GM23248 (cell line): ENCODE measurements at places on chromosomes 1 and 21.

DNA sequence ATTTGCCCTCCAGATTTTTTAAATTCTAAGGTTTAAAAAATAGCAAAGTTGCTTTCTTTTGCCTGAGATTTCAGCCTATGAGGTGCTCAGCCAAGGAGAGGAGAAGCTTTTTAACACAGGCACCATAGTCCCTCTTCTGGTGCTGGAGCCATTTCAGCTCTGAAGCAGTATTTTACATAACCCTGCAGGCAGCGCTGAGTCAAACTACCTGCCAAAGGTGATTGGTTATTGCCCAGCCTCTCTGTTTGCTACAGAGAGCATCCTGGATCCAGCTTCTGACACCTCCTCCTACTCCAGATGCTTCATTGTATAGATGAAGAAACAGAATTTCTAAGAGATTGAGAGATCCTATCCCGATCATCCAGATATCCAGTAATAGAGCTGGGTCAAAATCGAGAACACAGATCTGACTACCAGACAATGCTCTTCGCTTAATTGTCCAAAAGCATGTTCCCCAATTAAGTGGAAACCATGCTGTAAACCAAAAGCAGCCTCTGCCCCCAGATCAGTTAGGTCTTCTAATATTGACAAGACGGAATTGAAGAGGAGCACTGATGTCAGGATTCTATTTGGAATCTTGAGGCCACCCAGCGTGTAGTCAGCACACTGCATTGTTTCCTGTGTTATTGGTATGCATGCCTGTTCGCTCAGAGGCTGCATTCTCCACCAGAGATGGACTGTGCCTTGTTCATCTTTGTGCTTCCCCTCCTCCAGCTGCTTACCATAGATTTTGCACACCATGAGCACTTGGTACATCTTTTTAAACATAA is 22.1 kb downstream of the RGS8 start:
- no peak for DNase-seq

GRCh38 chr1:151621351-151621750 is 9.5 kb downstream of the SNX27 start:
- DNase-seq: no peak

- DNase-seq: peak; percentile 77
These were observed 1.0 kb downstream of the SLC35D1 start for GRCh38 chr1:67052741-67053534.

GRCh38 chr1:53075761-53076163 is 13.7 kb downstream of the PODN start:
- no peak for DNase-seq

GRCh38 chr1:241589521-241589920 is 50.6 kb downstream of the CHML start:
- DNase-seq: no peak

DNA sequence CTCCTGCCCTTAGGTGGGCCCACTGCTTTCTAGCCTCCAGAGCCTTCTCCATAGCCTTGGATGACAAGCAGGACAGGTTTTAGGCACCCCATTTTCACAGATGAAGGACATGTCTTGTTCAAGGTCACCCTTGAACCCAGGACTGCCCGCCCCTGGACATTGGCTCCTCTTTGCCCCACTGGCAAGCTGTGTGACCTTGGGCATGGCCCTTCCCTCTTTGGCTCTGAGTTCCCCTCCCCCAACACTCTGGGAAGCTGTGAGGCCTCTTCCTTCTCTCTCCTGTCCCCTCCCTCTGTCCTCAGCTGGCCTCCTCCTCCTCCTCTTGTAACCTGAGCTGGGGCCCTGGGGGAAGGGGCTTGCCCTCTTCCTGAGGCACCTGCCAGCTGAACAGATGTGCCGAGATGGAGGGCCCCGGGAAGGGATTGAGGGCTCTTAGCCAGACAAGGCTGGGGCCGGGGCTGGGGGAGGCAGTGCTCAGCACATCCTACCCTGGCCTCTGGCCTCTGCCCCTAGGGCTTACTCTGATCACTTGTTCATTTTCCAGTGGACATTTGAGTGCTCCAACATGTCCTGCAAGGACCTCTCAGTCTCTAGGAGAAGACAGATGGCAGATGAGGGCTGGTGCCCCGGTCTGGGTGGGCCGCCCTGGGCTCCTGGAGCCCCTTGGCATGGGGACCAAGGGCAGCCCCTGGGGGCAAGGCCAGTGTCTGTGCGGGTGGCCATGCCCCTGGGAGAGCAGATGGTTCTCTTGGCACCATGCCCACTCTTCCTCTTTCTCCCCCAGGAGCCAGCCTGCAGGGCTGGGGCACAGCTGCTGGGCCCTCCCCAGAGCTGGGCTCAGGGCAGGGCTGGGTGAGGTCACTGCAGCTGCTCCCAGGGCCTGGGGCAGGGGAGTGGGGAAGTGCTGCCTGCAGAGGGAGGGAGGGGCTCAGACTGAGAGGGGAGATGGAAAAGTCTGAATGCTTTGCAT is 10.7 kb downstream of the FOXO6 start:
- no peak for DNase-seq

DNA sequence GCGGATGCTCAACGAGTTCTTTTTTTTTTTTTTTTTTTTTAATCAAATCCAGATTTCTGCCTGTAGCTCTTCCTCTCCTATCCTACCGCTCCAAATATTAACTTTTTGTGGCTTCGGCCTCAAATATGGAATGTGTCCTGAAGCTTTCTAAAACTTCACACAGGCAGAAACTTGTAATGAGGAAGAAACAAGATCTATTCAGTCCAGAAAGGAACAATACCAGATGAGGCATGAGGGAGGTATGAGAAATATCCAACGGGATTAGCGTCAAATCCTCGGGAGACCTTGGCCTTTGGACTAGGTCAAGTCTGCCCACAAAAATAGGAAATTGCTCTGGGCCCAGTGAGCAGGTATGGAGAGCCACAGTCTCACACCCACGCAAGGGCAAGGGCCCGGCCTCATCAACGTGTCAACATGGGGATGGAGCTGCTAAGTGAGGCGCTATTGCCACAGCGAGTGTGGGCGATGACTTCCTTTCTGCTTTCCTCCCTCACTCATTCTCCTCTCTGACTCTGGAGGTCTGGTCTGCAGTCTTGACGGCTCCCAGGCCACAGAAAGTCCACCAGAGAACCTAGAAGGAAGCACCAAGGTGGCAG is 66.6 kb downstream of the BCAR3 start:
- DNase-seq: peak; percentile 89

GRCh38 chr1:67239738-67240137 is 67.9 kb upstream of the IL12RB2 start:
- DNase-seq: no peak

DNA sequence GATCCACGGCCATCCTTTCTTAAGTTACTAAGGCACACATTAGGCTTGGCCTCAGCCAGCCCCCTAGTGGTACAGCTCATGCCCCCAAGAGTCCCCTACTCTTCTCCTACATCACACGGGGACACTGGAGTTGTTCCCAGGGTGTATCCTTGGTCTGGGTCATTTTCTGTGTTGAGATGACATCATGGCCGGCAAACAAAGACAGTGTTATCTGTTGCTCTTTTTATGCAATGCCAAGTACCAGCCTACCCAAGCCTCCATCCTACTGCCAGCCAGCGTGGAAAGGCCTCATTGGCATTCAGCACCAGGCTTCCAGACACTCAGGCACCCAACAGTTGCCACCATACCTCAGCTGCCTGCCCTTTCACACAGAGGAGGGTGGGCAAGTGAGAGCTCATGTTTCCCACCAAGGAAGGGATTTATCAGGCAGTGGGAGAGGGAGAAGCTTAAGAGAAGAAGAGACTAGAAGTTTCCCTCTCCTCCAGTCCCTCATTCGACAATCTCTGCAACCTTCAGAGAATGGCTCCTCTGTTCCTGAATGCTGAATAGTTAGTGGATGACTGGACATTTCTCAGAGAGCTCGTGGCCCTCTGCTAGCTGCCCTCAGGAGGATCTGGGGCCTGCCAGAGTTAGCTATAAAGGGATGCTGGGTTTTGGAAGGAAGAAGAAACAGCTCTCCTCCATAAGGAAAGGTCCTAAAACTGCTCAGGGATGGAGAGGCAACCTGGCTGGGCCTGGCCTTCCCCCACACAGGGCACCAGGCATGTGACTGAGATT is 17.7 kb downstream of the CBR1 start:
- DNase-seq: peak; percentile 49

DNA sequence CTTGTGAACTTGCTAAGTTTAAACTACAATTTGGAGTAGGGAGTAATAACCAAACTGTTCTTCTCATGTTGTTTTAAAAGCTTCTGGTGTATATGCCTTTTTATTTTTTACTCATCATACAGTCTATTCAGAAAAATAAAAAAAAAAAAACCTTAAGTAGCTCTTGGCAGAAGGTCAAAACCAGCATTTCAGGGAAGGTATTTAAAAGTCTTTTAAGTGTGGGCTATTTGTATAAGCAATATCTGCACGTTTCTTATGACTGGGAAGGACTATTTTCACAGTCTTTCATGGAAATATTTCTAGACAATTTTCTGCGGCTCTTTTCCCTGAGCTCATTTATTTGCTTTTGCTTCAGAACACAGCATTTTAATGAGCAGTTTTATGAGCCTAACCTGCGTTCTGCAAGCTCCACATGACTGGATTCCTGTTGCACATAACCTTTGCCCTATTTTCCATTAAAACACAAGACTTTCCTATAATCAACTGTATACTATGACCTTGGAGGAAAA is 60.9 kb upstream of the C1orf105 start:
- DNase-seq: peak; percentile 62

GRCh38 chr21:41929248-41929647 is 24.6 kb downstream of the C2CD2 start:
- DNase-seq: no peak

- DNase-seq: peak; percentile 63
These were observed 20.2 kb downstream of the B3GALT5 start for GRCh38 chr21:39632796-39633442.

GRCh38 chr1:35881850-35882273 is 1.1 kb upstream of the AGO1 start:
- DNase-seq: peak; percentile 24

DNA sequence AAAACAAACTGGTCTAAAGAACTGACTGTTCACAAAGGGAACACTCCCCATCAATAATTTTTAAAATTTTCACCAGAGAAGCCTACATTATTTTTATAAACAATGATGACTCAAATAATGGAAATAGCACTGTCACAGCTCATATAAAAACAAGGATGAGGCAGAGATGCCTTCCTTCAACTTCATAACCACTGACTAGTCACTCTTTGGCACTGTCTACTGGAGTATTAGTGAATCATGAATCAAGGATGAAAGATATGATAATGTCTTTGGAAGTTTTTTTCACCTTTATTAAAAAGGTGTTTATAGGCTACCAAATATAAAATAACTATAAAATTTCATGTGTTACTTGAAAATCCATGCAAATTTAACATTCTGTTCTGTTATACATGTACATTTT is 316.9 kb downstream of the VAV3 start:
- DNase-seq: peak; percentile 95

DNA sequence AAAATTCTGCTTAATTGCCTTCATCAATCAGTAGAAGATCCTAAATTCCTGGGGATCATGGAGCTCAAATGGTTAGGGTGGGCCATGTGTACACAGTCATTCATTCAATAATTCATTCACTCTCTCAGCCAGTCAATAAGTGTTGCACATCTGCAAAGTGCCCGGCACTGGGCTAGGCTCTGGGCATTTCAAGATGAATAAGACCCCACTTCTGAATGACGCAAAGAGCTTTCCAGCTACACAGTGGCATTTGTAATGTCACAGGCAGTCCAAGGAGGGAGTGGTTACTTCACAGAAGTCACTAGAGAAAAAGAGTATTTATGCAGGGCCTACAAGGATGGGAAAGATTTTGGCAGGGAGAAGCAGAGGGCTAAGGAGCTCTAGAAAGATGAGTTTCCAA is 93.2 kb downstream of the KCNJ15 start:
- DNase-seq: no peak

- peak; percentile 85 for DNase-seq
These were observed 37.3 kb downstream of the KCNK2 start for GRCh38 chr1:215119719-215120365.

DNA sequence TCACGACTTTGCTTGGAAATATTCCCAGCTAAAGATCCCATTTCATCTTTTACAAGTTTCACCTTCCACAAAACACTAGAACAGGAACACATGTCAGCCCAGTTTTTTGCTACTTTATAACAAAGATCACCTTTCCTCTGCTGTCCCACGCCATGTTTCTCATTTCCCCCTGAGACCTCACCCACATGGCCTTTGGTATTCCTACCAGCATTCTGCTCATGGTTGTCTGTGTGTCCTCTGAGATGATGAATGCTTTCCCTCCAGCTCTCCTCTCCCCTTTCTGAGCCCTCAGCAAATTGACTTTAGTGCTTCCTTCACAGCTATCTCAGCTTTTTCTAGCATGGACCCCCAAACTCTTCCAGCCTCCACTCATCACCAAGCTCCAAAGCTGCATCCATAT is 32.3 kb upstream of the ABCG1 start:
- DNase-seq: no peak

- DNase-seq: no peak
These were observed 446.9 kb downstream of the NEGR1 start for GRCh38 chr1:71835442-71835813.

- DNase-seq: peak; percentile 99
These were observed at the start of gene ERI3 for GRCh38 chr1:44354840-44355581. Gene ERI3 (minus strand): TSS chr1:44355257. CDS start chr1:44355026, 231 bp downstream.

DNA sequence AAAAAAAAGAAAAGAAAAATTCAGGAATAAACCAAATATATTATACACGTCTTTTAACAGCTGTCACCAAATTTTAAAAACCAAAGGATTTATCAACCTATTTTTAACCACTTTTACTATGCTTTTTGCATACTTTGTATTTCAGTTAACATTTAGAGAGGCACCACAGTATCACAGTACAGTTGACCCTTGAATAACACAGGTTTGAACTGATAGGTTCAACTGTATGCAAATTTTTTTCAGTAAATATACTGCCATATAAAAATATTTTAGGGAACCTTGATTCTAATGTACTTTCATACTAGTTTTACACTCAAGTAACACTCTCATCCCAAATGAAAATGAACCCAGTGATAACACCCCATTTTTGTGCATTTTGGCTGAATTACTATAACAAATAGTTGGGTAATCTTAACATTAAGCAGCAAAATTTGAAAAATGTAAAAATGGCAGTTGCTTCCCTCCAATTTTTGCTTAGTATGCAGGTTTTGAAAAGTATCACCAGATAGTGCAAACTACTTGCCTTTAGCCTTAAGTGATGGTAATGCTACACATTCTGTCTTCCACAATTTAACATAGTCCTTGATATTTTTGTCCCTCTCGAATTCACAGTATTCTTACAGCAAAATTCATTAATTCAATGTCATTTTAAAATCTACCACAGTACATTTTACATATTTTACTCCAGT is 10.8 kb upstream of the ADCY10 start:
- DNase-seq: no peak

DNA sequence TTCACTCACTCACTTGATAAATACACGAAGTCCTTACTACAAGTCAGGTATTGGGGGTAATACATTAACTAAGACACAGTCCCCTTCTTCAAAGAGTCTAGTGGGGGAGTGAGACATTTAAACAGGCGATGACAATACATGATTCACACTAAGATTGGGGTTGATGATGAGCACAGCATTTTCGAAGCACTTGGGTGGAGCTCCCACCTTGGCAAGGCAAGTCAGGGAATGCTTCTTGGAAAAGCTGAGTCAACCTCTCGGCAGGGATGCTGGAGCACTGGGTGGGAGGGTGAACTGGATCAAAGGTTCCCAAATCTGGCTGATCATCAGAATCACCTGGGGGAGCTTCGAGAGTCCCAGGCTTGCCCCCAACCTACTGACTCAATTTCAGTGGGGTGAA is 57.9 kb upstream of the ENAH start:
- peak; percentile 92 for DNase-seq

GRCh38 chr21:42092771-42093170 is 21.7 kb downstream of the UMODL1 start:
- DNase-seq: no peak

GRCh38 chr1:86811142-86811924 is 102.6 kb downstream of the SELENOF start:
- DNase-seq: no peak
